GM23338 (cell line): ENCODE measurements at places on chromosomes 12 and 14.
A peak's percentile ranks its signal among the peaks of the same experiment; 100 is the strongest.

GRCh38 chr12:55698965-55699364, 8.7 kb downstream of the ITGA7 start:
- no peak for DNase-seq

GRCh38 chr12:57756406-57757341, 1.8 kb downstream of the MARCHF9 start:
- DNase-seq, result peak; percentile 89

DNA sequence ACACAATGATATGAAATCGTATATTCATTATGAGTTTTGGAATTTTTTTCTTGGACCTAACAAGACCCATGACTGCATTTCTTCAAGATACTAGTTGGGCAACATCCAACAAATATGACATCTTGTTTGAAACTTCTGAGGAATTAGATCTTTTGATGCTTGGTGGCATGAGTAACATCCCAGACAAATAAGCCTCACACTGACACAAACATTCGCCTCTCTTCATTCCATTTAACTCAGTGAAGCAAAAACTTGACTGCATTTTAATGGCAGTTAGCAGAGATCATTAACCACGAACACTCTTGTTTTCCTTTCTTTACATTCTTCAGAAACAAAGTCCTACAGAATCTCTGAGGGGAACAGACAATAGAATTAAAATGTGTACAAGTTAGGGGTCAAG, 758.3 kb downstream of the C12orf50 start:
- no peak for DNase-seq

DNA sequence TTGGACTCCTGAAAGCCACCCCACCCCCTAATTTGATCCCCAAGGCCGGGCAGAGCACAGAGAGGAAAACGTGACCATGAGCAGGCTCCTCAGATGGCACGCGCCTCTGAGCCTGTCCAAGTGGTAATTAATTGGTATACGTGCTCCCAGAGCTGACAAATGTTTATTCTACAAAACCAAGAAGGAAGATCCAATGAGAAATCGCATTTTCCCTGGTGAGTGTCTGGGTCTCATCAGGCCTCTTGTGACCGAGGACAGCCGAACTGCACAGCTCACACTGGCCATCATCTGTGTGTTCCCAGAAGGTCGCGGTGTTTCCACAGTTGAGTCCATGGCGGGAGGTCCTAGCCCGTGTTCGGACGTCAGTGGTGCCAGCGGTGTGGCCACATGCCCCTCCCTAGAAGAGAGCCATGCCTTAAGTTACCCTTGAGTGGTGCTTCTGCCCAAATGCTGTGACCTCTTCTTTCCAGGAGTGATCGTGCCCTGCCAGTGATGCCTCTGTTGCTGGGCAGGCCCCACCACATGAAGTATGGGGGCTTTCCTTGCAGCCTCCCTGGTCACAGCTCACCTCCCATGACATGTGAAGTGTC, 317.5 kb upstream of the RTL1 start:
- DNase-seq, result no peak

DNA sequence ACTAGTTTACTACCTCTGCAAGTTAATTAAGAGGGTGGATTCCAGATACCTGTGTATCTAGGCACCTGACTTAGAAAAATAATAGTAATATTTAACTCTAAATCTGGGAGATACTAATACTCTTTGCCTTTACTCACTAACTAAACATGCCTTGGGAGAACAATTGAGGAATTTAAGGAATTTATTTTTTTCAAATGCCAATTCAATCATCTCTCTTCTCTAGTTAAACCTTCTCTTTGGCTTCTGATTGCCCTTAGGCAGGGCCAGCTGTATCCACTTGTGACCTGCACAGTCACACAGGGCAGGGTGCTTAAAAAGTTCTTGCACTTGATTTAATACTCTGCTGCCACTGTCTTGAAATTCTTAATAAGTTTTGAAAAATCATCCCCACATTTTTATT, 142.4 kb downstream of the PLCZ1 start:
- DNase-seq, result peak; percentile 29

GRCh38 chr12:40224439-40225291, at the start of gene LRRK2:
TSS of gene LRRK2 (plus strand) at chr12:40224997. CDS start at chr12:40225132, 135 bp downstream.
- peak; percentile 55 for DNase-seq

- DNase-seq, result no peak
Observed at GRCh38 chr14:38120109-38120508, 87.6 kb upstream of the SSTR1 start.

DNA sequence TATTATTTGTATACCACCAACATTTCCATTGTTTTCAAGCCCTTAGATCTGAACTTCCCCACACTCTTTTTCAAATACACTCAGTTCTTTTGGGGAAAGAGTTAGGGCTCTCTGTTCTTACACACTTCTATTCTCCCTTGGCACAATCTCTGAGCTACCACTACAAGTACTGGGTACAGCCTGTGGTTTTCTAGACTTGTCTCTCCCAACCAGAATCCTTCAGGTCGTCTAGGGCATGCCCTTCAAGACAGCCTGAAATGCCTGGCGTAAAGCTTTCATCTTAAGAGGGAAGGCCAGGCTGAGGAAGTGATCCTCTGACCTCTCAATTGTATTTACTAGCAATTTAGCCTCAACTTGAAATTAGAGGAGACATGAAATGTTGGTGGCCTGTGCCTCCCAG, 1442.0 kb downstream of the AACS start:
- no peak for DNase-seq

DNA sequence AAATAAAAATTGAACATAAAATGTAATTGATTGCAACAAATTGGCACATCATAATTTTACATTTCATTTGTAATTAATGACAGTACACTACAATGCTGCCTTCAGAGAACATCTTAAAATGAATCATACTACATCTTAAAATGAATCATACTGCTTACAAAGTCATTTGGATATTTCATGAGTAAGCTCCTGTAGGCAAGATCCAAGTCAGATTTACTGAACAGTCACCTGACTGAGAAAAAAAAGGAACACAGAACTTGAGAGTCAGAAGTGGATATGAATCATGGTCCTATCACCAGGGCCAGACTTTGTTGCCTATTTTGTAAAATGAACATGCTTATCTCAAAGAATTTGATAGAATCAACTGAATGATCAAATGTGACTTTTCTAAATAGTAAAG, 32.7 kb upstream of the FBLN5 start:
- no peak for DNase-seq

- no peak for DNase-seq
Observed at GRCh38 chr14:102043251-102044025, 43.4 kb downstream of the HSP90AA1 start.

- peak; percentile 44 for DNase-seq
Observed at GRCh38 chr12:2306012-2306411, 253.2 kb downstream of the CACNA1C start.

- DNase-seq, result no peak
Observed at GRCh38 chr14:68337279-68337678, 455.6 kb downstream of the ZFP36L1 start.

DNA sequence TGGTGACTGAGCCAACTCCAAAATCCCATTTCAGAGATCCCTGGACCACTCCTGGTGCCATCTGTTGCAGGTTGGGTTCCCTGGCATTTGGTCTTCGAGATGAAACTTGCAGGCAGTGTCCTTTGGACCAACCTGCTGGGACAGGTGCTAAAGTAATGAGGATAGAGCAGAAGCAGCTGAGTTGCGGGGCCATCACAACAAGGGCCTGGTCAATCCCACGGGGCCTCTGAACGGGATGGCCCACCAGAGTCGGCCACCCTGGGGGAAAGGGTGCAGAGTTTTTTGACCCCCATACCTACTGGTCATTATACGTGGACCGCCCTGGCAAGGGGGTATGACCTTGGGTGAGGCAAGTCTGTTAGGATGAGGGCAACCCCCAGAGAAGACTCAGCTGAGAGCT, 39.3 kb downstream of the DLK1 start:
- DNase-seq, result no peak

GRCh38 chr14:69043596-69044260, 64.6 kb upstream of the ACTN1 start:
- DNase-seq, result no peak

- DNase-seq, result no peak
Observed at GRCh38 chr12:77401064-77401769, 335.8 kb upstream of the E2F7 start.

DNA sequence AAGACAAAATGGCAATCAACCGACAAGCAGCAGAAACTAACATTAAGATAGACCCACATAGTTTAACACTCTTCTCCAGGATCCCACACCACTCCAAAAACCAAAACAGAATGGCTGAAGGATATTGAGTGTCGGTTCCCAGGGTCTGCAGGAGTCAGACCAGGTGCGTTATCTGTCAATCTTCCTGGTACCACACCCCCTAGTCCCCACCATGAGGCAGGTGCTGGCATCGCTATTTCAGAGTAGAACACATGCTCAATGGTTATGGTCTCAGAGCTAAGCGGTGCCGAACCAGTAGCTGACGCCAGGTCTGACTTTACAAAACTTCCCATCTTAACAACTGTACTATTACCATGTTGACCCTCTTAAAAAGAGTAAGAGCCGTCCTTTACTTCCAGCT, 10.2 kb downstream of the STX2 start:
- DNase-seq, result peak; percentile 61

GRCh38 chr14:53190938-53191337, 37.8 kb upstream of the DDHD1 start:
- DNase-seq, result no peak

GRCh38 chr14:22883173-22883976, at the start of gene REM2:
TSS of gene REM2 (plus strand) at chr14:22883222. CDS start at chr14:22883288, 66 bp downstream.
- peak; percentile 51 for DNase-seq

DNA sequence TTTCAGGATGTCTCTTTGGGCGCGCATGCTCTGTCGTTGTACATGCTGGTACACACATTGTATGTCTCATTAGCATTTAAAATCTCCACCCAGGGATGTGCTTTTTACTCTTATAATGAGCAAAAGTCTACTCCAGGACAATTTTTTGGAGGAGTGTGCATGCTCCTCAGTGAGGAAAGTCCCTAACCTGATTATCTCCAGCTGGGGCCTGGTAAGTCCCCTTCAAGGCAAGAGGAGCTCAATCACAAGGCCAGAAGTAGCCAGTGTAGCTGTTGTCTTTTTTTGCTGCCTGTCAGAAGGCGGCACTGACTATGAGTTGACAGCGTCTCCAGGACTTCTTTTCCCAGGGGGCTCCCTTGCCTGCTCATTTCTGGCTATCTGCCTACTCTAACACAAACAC, 218.3 kb upstream of the CNTN1 start:
- no peak for DNase-seq

- DNase-seq, result peak; percentile 91
Observed at GRCh38 chr12:1583421-1584078, 10.8 kb downstream of the FBXL14 start.

GRCh38 chr12:9273276-9273675, 65.1 kb upstream of the PZP start:
- DNase-seq, result no peak

DNA sequence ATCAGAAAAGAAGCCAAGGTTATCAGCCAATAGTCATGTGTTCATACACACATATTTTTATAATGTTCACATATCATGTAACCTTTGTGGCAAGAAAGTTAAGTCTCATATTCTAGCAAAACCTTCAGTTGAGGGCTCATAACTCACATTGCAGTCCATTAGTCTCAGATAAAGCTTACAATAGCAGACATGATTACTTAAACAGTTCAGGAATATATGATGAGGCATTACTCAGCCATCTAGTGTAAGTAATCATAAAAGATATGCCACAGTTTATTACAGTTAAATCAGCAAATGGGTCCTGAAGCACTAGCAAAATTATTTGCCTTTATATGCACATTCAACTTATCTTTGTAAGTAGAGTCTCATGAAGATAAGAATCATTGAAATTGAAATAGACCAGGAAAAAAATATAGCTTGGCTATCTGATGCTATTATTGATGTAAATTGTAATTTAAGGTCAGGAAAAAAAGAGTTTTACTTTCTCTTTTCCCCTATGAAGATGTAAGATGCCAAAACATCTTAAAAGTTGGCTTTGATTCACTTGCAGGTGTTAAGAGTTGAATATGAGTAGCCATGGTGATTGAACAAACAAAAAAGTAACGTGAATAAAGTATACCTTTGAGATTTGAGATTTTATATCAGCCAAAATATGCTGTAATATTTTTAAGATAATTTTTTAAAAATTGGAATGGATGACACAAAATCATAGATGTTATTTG, 537.0 kb downstream of the SLC6A15 start:
- no peak for DNase-seq

- DNase-seq, result peak; percentile 95
Observed at GRCh38 chr12:43551971-43552559, at the start of gene ADAMTS20. TSS of gene ADAMTS20 (minus strand) at chr12:43552203. CDS start at chr12:43551921, 282 bp downstream.

GRCh38 chr12:80032946-80033345, 66.4 kb upstream of the OTOGL start:
- DNase-seq, result no peak

- DNase-seq, result no peak
Observed at GRCh38 chr14:23469906-23470403, 452 bp downstream of the NGDN start.

GRCh38 chr12:108831309-108831991, 25.9 kb downstream of the SSH1 start:
- DNase-seq, result no peak

DNA sequence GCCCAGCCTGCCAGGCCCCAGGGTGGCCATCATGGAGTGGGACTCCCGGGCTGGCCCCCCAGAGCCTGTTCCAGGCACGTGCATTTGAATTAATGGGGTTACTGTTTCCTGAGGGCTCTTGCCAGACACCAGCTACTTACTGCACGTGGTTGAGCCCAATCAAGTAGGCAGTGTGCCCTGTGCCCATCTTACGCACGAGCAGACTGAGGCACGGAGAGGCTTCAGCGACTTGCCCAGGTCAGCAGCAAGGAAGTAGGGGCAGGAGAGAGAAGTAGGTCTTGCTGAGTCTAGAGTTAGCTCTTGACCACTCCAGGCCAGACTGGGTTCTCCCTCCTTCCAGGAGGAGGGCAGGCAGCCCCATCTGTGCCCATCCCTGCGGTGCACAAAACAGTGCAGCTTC, 67.7 kb downstream of the DIO3 start:
- DNase-seq, result no peak

DNA sequence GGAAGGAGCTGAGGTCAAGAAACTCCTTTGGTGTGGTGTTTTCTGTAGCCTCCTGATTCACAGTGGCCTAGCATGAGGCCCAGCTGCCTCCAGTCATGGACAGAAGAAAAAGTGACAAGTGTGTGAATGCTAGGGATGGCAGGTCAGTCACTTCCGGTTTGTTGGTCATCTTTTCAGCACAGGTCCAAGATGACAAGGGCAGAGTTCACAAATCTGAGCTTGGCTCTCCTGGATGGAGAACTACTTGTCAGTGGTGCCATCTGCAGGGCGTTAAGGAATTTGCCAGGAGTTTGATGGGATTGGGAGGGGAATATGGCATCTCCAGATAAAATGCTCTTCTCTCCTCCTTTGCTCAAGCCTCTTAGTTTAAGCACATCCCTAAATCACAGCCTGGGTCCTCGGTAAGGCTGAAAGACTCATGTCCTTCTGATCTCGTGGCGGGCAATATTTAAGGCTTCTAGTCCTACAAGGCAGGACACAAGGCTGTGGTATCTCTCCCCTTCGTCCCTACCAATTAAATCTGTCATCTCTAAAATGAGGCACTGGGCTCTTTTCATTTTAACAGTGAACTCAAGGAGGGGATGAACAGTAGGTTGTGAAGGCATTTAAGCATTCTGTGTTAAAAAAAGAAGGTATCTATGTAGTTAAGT, 10.0 kb downstream of the TUBA1B start:
- DNase-seq, result peak; percentile 84
